ENCODE measurements at places on chromosomes 2 and 18. TPM values are rescaled to one million over a fixed set of nuclear protein-coding genes. Genes with fewer than 3 reads are reported as not detected.

DNA sequence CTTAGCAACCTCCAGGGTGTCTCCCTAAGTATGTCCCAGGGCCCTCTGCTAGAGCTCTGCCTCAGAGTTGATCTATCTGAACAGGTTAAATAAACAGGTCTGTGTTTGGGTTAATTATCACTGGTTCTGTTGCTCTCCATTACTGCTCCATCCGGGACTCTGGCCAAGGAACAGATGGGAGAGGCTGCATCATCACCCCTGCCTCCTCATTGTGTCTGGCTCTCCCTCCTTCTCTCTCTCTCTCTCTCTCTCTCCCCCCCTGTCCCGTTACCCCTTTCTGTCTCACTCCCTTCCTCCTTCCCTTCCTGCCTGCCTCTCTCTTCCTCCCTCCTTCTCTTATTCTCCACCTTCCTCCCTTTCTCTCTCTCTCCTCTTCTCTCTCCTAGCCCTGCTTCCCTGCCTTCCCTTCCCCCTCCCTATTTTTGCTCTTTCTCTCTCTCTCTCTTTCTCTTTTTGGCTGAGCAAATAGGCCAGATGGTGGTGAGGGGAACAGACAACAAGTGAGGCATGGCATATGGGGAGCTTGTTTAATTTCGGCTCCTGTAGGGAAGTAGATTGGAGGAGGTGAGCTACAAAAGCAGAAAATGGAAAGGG, 62.1 kb downstream of the SETBP1 start:
- H3K27ac ChIP-seq: peak overlapping the region; percentile 99
- no peaks in the 10 kb centered on the region for H3K27me3 ChIP-seq
- H3K4me1 ChIP-seq: peaks cover 7% of the 10 kb centered on the region
- no peak overlapping the region for H3K4me3 ChIP-seq
- DNase-seq: no peak
- no peaks in the 10 kb centered on the region for H3K36me3 ChIP-seq

DNA sequence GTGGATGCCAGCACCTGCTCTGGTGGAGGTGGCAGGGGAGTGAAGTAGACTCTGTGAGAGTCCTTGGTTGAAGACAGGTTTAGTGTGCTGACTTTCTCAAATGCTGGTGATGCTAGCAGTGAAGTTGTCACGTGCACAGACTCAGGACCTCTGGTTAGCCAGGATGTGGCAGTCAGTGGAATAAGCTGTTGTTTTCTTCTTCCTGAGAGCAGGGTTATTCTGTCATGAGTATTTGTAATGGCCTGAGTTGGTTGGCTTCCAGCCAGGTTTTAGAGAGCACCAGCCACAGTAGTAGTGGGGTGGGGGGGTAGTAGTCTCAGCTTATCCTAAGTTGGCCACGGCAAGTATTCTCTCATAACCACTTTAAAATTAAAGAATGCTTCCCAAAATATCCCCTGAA, 238.5 kb upstream of the FBXO11 start:
- H3K4me3 ChIP-seq: no peak overlapping the region
- no peaks in the 10 kb centered on the region for H3K36me3 ChIP-seq
- no peaks in the 10 kb centered on the region for H3K27me3 ChIP-seq
- H3K4me1 ChIP-seq: peaks cover 2% of the 10 kb centered on the region

- no peak overlapping the region for H3K4me3 ChIP-seq
- H3K4me1 ChIP-seq: no peaks in the 10 kb centered on the region
- DNase-seq: no peak
- no peaks in the 10 kb centered on the region for H3K36me3 ChIP-seq
- peaks cover 29% of the 10 kb centered on the region for H3K27me3 ChIP-seq
Measured at GRCh38 chr2:70779911-70780545, 10.4 kb downstream of the FIGLA start.

DNA sequence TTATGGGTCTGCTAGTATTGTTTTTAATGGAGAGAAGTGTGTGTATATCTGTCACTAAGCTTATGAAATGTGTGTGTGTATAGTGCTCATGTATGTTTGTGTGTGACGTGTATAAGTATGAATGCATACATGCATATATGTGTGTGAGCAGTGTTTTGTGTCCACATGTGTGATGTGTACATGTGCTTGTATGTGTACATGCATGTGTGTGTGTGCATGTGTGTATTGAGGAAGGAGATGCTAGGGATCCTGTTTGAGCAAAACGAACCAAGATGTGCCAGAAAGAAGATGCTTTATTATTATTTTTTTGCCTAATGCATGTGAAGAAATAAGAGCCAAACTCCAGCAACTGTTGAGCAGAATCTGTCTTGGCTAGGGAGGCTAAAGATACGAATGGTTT, 301.3 kb upstream of the SKOR2 start:
- no peak overlapping the region for H3K27ac ChIP-seq
- no peaks in the 10 kb centered on the region for H3K27me3 ChIP-seq
- DNase-seq: no peak
- no peak overlapping the region for H3K4me3 ChIP-seq

GRCh38 chr2:184692141-184692734, 93.9 kb downstream of the ZNF804A start:
- peak overlapping the region; percentile 47 for H3K27ac ChIP-seq
- H3K4me1 ChIP-seq: no peaks in the 10 kb centered on the region
- no peaks in the 10 kb centered on the region for H3K36me3 ChIP-seq
- DNase-seq: no peak
- H3K4me3 ChIP-seq: no peak overlapping the region
- no peaks in the 10 kb centered on the region for H3K27me3 ChIP-seq

DNA sequence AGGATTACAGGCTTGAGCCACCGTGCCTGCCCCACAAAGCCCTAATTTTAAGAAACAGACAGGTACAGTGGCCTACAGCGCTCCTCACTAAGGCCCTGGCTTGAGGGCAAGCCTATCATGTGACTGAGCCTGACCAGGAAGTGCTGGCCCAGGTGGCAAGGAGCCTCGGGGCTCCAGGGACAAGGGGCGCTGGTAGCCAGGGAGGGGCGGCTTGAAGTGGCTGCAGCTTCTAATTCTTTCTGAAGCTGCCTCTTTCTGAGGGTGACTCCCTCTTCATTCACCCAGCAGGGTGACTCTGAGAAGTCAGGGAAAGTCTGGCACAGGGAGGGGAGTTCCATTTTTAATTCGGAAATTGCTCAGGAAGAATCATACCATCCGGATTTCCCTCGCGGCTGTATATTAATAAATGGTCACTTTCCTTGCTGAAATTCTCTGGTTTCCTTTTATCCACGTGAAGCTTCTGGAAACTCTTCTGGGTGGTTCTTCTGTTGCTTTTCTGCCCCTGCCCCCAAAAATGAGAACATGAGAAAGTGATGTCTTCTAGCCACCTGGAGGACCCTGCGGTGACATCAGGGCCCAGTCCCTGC, 115.7 kb downstream of the FAM210A start:
- H3K27ac ChIP-seq: peak overlapping the region; percentile 75
- peaks cover 6% of the 10 kb centered on the region for H3K27me3 ChIP-seq
- peaks cover 17% of the 10 kb centered on the region for H3K4me1 ChIP-seq
- H3K36me3 ChIP-seq: no peaks in the 10 kb centered on the region

DNA sequence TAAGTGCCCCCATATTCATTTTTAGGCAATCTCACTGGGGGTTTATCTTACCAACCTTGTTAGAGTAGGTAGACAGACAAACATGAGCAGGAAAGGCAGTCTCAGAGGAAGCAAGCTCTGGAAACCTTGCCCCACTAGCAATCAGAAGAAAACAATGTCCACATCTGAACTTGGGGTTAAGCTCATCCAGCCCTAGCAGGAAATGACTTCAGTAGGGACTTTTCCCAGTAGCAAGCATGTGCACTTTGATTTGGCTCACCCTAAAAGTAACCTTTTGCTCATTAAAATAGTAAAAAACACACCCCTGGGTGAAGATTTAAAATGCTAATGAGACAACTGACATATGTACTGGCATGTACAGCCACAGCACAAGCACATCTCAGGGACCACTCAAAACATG, 175.5 kb downstream of the AKAIN1 start:
- no peak overlapping the region for H3K27ac ChIP-seq
- no peaks in the 10 kb centered on the region for H3K4me1 ChIP-seq
- no peaks in the 10 kb centered on the region for H3K27me3 ChIP-seq
- no peak overlapping the region for H3K4me3 ChIP-seq
- DNase-seq: no peak

Gene MROH2A
- not detected for total RNA-seq

Gene COQ10B
- total RNA-seq: 16.5 TPM

- H3K27me3 ChIP-seq: no peaks in the 10 kb centered on the region
- no peaks in the 10 kb centered on the region for H3K4me1 ChIP-seq
- no peak overlapping the region for H3K27ac ChIP-seq
- DNase-seq: no peak
- no peaks in the 10 kb centered on the region for H3K36me3 ChIP-seq
Measured at GRCh38 chr2:26980971-26981370, 10.5 kb downstream of the MAPRE3 start.

DNA sequence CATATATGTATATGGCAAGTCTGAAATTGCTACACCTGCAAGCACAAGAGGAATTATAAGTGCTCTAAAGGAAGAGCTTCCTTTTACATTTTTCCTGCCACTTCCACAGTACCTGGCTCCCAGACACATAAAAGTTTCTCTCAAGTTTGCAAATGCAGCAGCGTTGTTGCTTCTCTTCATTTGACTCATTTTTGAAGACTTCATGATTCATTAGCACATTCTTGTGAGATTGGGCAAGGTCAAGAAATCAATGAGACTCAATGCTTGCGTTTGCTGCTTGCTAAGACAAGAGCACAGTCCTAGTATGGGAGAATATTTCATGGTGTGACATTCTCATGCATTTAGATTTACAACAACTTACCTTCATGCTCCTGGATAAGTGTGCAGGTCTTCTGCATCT, 42.6 kb upstream of the PDCL3 start:
- no peaks in the 10 kb centered on the region for H3K27me3 ChIP-seq
- H3K27ac ChIP-seq: no peak overlapping the region
- H3K4me1 ChIP-seq: no peaks in the 10 kb centered on the region
- H3K4me3 ChIP-seq: no peak overlapping the region
- DNase-seq: no peak

- DNase-seq: peak; percentile 60
- no peaks in the 10 kb centered on the region for H3K27me3 ChIP-seq
- H3K4me1 ChIP-seq: peaks cover 2% of the 10 kb centered on the region
- H3K27ac ChIP-seq: no peak overlapping the region
- H3K4me3 ChIP-seq: no peak overlapping the region
- no peaks in the 10 kb centered on the region for H3K36me3 ChIP-seq
Measured at GRCh38 chr18:26307161-26307773, 81.0 kb downstream of the TAF4B start.

Gene CCL20
- not detected for total RNA-seq

DNA sequence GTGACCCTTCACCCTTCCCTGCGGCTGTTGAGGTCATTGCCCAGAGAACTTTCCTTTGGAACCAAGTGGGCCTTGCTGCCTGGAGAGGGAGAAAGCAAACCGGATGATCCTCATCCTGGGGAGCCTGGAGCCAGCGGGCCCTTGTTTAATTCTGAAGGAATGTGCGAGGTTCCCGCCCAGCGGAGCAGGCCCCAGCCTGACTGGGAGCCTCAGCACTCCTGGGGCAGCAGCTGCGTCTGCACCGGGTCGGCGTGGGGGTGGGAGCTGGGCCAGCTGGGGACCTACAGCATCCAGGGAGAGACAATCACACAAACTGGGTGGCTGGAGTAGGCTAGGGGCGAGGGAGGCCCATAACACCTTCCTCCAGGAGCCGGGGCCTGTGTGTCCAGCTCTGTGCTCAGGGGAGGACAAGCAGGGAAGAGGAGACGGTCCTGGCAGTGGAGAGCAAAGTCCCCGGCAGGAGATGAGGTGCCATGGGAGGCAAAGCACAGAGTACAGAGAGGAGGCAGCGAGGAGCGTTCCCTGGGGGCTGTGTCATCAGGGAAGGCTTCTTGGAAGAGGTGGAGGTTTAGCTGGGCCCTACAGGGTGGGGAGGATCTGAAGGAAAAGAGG, 61.9 kb upstream of the HAAO start:
- no peak overlapping the region for H3K27ac ChIP-seq
- H3K4me1 ChIP-seq: peaks cover 4% of the 10 kb centered on the region
- H3K36me3 ChIP-seq: no peaks in the 10 kb centered on the region
- no peak overlapping the region for H3K4me3 ChIP-seq
- no peaks in the 10 kb centered on the region for H3K27me3 ChIP-seq

DNA sequence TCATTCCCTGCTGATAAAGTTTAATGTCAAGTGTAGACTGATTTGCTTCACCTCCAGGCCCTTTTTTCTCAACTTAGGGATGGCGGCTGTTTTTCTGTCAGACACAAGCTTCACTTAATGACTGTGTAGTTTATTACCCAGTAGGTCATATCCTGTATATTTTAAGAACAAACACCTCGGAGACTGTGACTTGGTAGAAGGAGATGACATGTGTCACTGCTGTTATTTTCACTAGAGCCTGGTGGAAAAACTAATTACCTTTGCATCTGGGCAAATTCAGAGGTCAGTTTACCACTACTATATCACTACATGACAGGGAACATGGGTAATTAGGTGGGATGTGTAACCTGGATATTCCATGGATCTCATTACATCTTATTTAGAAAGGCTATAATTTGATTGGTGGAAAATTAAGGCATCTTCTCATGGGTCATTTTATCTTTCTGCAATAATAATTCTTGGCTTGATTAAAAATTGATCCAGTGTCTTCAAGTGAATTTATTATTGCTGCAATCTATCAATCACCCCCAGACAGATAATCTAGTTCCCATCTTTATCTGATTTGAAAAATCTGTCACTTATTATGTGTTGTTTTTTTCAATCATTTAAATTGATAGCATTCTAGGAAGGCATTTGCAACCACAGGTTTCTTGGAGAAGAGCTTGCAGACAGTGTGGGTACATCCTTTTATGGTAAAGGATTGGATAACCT, 353.8 kb upstream of the SPRED2 start:
- H3K27me3 ChIP-seq: no peaks in the 10 kb centered on the region
- H3K36me3 ChIP-seq: no peaks in the 10 kb centered on the region
- H3K4me3 ChIP-seq: no peak overlapping the region
- DNase-seq: no peak

Gene TXNDC2
- total RNA-seq: not detected

DNA sequence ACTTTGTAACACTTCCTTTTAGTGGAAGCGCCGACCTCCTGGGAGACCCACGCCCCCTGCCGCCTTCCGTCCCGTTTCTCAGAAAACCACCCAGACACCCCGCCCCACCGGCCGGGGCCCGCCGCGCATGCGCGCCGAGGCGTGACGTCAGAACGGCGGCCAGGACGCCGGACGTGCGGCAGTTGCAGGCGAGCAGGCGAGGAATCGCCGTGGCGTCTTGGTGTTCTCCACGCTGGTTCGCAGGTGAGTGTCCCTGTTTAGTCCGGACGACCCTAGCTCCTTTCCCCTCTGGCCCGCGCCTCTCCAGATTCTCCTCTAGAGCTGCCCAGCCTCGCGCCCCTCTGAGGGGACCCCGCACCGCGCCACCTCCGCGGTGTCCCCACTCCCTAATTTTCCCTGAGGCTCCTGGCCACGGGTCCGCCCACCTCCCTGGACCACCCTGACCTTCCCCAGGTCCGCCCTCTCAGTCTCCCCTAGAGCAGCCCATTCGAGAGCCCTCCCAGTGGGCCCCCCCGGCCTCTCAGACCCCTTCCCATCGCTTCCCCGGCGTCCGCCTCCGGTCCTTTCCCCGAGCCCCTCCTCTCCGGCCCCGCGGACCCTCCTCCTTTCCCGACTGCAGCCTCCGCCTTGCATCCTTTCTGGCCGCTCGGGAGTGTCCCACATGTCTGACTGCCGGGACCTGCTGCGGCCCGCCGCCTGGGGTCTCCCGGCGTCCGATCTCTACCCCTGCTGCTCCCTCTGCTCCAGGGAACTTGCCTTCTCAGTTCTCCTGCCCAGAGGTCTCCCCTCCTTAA, at the start of gene PLEKHB2:
PLEKHB2 (plus strand) TSS at position 181 of the 794 bp plus-strand sequence. CDS start 15,606 bp downstream, outside the sequence.
- peak within 1 kb of the TSS; percentile 73 for H3K27ac ChIP-seq
- peaks cover 20% of the 10 kb centered on the region for H3K36me3 ChIP-seq
- peak; percentile 97 for DNase-seq
- no peaks in the 10 kb centered on the region for H3K4me1 ChIP-seq
- peak within 1 kb of the TSS; percentile 98 for H3K4me3 ChIP-seq

Gene EDAR
- not detected for total RNA-seq
